NCI-H69 (cell line): ENCODE measurements at places on chromosomes 2 and 18.

DNA sequence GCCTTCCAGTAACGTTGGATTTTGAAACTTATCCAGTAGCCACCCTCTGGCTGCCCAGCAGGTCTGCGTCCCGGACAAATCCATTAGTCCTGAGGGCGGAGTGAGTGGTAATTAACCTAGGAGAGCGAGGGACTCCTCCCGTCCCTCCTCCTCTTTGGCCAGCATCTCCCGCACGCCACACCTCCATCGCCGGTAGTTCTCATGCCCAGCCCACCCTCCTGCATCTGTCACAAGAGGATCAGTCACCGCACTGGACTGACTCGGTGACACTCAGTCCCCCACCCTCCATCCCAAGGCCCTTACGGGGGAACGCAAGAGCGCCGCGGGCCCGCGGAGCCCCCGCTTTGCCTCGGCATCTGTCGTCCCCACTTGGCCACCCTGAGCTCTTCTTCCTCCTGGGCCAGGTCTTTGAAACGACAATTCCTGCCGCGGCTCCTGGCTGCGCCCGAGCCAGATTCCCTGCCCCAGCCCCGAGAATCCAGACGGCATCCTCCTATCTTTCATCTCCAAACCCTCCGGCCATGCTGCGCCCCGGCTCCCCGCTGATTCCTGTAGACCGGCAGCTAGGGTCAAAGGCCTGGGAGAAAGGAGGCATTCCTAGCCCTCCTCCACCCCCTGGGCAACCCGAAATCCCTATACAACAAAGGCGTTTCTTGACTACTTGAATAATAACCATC, 77.5 kb downstream of the EIF2AK3 start:
- DNase-seq, result no peak

- peak; percentile 80 for DNase-seq
These were observed 697 bp downstream of the ITGA4 start for GRCh38 chr2:181457741-181458425.

DNA sequence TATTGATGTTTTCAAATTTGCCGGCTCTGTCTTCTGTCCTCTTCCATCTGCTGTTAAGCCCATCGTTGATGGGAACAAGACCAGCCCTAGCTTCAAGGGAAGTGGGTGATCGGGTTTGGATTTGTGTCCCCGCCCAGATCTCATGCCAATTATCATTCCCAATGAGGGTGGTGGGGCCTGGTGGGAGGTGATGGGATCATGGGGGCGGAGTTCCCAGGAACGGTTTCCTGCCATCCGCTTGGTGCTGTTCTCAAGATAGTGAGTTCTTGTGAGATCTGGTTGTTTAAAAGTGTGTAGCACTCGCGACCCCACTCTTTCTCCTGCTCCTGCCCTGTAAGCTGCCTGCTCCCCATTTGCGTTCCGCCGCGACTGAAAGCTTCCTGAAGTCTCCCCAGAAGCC, 9.5 kb downstream of the ASB18 start:
- no peak for DNase-seq

GRCh38 chr2:70719231-70719630, 48.8 kb downstream of the ADD2 start:
- no peak for DNase-seq

DNA sequence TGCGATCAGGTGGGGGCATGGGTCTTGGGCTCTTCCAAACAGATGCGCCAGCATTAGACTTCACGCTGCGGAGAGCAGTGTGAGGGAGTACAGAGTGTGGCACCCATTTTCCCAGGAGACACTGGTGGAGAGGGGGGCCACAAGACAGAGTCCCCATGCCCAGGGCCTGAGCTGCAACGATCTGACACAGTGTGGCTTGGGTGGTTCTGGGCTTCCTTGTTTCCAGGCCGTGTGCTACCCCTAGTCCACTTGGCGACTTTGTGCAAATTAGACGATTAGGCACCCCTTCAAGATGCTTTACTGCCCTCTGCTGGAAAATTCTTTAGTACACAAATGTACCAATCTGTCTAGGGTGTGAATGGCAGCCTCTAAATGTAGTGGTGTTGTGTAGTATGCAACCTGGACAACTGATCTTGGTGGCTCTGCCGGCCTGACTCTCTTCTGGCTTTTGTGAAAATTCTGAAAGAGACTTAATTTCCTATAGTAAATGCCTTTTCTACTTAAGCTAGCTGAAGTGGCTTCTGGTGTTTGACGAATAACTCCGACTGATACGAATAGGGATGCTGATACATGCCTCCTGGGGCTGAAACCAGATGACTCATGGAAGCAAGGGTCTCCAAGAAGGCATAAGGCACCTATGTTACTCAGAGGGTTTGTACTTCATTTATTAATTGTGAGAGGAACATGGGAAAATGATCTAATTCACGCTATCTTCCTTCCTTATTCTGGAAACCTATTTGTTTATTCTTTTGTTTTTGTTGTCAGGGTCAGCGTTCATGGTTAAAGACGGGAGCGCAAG, 92.3 kb upstream of the SMAD2 start:
- peak; percentile 98 for DNase-seq

DNA sequence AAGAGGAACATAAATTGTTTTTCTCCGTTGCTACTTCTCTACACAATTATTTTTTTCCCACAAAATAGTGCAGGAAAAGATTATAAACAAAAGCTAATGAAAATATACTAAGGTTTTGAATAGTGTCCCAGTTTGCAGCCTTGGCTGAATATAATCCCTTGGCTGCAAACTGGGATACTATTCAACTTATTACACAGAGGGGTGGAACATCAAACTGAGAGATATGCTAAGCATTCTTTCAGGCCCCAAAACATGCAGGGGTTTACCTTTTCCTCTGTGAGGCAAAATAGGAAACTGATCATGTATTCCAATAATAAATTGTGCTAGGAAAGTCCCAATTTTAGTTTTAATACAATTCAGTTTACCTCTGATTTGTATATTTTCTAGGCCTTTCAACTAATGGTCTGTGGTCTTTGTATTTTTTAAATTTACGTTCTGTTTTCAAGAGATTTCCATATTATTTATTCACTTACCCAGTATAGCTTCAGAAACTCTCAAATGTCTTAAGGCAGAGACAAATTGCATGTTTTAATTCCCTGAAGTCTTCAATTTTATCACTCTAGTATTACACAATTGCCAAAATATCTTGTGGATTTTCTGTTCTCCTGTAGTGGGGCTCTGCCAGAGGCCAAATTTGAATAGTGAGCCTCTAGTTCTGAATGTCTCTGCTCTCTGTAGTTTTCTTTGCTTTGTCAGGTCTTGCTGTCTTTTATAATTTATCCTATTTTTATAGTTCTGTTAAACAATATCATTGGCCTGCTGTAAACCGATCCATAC, 63.9 kb downstream of the PPP1R1C start:
- DNase-seq, result no peak

DNA sequence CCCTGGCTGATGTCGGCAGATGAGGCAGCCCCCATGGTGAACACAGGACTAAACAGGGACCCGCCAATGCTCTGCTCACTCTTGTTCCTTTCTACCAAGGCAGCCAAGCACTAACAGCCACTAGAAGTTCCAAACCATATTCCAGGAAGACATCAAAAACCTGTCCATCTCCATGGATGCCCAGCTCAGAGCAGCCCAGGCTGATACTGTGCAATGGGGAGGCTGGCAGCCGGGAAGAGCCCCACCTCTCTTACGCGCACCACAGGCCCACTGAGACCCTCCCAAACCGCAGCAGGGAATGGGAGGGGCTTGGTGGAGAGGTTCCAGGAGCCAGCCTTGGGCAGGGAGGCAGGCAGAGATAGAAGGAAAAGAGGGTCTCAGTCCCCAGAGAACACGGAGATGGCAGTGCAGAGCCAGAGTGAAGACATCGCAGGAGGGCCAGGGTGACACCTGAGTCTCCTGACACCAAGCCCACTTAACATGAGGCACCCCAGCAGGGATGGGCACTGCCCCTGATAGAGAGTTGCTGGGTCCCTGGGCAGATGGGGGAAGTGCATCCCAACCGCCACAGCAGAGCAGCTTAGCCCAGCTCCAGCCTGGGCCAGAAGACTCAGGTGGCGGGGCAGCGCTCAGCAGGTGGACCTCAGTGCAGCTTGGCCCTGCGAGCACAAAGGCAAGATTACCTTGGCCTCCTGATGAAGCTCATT, 3.4 kb downstream of the HS6ST1 start:
- peak; percentile 50 for DNase-seq

DNA sequence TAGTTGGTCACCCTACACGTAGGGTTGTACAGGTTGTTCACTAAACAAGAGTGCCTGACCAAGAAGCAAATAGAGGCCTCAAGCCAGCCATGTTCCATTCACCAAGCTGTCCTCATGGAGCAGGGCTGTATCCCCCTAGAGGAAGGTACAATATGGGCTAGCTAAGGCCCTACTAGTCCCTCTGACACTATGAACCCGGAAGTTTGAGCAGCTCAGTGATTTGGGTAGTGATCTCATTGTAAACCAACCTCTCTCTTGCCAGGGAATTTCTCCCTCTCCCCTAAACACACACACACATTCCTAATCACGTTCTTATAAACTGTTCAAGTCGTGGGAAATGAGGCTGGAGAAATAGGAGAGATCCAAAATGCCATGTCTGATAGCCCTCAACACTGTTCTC, 6.7 kb upstream of the CYS1 start:
- DNase-seq, result peak; percentile 33

GRCh38 chr2:147509821-147510220, 335.0 kb upstream of the ACVR2A start:
- DNase-seq, result no peak

DNA sequence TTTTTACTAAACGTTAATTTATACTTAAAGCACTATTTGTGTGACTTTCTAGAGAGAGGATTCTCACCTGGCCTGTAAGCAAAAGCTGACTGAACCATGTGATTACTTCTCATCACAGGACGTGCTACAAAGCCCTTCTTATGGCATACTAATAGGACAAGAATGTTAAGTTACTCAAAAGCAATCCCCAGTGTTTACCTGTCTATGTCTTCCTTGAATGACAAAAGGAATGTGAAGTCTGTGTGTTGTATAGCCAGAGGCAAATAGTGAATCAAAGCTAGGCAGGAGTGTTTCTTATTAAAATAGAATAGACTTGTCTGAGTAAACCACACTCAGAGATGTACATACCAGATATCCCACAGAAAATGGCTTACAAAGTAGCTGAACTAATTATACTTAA, 1465.5 kb downstream of the SUCLG1 start:
- no peak for DNase-seq

DNA sequence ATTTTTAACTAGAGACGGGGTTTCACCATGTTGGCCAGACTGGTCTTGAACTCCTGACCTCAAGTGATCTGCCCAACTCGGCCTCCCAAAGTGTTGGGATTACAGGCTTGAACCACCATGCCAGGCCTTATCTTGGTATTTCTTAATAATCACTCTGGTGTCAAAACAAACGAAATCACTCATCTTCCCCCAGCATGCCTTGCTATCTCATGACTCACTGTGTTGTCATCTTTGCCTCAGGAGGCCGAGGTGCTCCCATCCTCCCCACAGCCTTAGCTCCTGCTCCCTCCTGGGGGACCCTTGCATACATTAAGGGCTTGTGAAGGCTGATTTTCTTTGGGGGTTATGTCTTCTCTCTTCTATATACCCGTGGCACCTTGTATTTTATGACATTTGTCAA, 250.1 kb upstream of the DPP10 start:
- DNase-seq, result no peak

GRCh38 chr2:157804355-157804754, 71.8 kb downstream of the ACVR1 start:
- no peak for DNase-seq

DNA sequence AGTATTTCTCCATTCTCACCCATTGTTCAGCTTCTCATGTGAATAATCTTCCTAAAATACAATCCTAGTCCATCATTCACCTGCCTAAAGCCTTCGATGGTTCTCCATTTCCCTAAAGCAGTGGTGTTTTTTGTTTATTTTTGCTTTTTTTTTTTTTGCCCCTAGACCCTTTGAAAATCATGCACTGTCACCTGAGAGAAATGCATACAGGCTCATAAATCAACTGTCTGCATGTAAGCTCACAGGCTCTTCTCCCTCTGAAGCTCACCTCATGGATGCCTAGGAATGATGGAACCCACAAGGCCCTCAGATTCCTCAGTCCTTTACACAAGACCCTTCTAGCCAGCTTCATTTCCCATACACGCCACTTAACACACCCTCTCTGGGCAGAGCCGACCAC, 31.5 kb downstream of the B4GALT6 start:
- DNase-seq, result no peak

DNA sequence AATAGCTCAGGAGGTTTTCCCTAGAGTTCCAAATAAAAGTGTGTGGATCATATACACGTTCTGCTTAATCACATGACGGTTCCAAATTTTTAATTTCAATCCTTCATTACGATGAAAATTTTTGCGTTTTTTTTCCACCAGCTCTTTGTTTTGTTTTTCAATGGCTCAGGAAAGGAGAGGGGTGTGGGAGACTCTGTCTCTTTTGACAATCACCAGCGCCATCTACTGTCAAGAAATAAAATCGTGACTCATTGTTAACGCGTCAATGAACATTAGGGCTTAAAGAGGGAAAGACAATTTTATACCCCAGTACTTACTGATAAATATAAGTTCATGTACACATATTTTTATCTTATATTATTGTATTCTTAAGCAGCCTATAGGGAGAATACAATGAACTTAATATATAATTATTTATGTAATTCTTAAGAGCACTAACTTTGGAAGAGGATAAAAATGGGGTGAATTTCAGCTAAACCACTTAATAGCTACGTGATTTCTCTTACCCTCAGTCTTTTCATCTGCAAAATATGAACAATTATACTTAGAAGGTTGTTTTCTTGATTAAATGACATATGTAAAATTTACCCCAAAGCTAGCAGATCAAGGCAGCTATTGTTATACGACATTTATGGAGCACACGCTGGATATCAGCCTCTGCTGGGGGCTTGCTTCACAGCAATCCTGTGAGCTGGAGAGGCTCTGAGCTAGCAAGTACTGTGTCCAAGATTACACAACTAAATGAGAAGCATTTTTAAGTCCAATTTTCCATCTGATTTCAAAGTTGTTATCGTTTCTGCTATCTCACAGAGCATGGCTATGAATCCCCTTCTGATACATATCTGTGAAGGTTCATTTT, 47.4 kb upstream of the RMDN2 start:
- peak; percentile 68 for DNase-seq

DNA sequence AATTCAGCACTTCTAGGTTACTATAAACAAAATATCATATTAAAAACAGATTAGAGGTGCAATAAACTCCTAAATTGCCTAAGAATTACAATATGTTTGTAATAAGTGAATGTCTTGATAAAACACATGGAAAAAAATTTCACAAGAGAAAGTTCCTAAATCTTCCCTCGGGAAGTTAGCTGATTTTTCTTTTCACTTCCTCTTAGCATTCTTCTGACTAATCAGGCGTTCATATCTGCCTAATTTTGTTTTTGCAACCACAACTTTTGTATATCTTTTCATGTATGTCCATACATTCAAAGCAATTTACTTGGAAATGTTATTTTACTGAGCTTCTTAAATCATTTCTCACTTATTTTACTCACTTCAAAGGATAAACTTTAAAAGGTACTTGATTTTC, 88.5 kb downstream of the RTTN start:
- no peak for DNase-seq

DNA sequence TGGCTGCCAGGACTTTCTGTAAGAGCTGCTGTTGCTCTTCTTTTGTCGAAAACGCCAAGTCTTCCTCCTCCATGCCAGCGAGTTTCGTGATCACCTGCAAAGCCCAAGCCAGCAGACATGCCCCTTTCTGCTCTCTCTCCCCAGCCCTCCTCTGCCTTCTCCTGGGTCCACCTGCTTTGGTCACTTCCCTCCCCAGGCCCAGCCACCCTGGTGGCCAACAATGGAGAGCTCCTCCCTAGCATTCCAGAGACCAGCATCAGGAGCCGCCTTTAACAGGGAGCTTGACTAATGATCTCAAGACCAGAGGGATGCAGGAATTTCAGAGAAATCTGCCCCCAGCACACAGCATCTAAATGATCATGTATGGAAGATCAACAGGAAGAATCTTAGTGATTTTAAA, 34.6 kb downstream of the ERCC3 start:
- DNase-seq, result no peak

- DNase-seq, result no peak
These were observed 448.3 kb upstream of the POU3F3 start for GRCh38 chr2:104405623-104406022.
